ENCODE measurements at places on chromosomes 1 and 21.

DNA sequence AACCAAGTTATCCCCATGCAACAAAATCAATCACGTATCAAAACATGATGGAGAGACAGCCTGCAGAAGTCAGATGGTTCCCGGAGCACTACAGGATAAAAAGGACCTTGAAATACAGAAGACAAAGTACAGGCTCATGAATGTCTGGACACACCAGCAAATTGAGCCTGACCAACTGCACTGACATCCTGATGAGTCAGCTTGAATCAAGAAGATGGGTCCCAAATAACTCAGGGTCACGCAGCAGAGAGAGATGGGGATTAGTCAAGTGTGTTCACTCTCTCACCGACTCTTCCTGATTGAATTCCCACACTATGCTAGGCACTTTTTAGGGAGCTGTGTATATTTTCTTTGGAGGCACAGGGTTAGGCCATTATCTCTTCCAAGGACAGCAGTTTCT lies 71.1 kb upstream of the DIRAS3 start:
- no peak for DNase-seq

- no peak for DNase-seq
Observed at GRCh38 chr1:83927701-83928100, 71.2 kb downstream of the TTLL7 start.

DNA sequence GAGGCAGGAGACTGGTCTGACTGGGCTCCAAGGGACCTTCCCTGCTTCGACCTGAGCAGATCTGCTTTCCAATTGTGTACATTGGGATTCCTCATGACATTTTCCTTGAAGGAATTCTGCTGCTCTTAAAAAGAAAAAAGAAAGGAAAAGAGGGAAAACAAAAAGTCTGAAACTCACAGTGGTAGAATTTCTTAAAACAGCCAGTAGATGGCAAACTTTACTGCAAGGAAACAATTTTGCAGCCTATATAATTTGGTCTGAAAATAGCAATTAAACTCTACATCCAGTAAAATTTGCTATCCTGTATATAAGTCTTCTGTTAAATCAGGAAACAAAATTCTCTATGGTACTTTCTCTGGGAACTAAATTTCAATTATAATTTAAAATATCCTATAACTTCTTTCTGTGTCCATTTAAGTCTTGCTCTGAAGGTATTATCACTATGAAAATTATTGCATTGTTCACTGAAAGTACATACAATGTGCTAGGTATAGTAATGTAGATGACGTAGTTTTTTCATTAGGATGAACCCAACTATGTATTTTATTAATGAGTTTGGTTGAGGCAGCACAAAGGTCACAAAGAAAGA lies 59.8 kb downstream of the CRB1 start:
- no peak for DNase-seq

DNA sequence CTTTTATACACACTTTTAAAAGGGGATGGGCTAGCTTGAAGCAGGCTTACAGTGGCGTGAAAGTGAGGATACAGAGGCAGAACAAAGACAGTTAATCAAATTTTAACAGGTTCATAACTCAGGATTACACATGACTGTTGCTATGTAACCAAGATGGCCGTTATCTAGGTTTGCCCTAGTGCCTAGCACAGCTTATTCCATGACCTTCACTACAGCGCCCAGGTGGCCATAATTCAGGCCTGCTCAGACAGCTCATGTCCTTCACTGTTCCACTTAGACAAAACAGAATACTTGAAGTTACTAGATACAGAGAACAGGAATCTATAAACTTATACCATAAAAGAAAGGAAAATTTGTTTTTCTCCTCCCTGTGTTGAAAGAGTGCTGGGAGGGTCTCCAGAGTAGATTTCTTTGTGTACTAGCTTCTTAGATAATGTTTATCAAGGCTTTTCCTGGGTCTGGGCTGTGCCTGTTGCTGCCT lies 6.2 kb upstream of the SPRR2F start:
- no peak for DNase-seq

GRCh38 chr1:66354311-66355201 lies 179.4 kb upstream of the SGIP1 start:
- no peak for DNase-seq

DNA sequence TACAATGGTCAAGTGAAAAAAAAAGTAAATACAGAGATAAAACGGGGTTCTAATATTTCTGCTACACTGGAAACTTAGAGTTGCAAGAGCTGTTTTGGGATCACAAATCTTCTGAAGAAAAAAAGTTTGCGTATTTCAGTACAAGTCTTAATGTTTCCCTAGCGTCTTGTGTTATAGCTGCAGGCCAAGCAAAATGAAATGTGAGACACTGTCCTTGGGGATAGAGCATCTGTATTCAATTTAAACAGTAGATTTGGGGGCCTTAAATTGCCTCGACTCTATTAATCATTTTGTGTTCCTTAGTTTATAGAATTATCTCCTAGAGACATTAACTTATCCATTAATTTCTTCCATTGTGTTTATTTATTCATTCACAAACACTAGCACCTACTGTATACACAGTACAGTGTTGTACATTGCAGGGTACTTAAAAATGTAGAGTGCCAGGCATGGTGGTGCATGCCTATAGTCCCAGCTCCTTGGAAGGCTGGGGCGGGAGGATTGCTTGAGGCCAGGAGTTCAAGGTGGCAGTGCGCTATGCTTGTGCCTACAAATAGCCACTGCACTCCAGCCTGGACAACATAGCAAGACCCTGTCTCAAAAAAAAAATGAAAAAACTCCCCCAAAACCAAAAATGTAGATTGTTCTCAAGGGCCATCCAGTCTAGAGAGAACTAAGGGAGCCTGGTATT lies 7.9 kb downstream of the DISC1 start:
- DNase-seq = no peak

DNA sequence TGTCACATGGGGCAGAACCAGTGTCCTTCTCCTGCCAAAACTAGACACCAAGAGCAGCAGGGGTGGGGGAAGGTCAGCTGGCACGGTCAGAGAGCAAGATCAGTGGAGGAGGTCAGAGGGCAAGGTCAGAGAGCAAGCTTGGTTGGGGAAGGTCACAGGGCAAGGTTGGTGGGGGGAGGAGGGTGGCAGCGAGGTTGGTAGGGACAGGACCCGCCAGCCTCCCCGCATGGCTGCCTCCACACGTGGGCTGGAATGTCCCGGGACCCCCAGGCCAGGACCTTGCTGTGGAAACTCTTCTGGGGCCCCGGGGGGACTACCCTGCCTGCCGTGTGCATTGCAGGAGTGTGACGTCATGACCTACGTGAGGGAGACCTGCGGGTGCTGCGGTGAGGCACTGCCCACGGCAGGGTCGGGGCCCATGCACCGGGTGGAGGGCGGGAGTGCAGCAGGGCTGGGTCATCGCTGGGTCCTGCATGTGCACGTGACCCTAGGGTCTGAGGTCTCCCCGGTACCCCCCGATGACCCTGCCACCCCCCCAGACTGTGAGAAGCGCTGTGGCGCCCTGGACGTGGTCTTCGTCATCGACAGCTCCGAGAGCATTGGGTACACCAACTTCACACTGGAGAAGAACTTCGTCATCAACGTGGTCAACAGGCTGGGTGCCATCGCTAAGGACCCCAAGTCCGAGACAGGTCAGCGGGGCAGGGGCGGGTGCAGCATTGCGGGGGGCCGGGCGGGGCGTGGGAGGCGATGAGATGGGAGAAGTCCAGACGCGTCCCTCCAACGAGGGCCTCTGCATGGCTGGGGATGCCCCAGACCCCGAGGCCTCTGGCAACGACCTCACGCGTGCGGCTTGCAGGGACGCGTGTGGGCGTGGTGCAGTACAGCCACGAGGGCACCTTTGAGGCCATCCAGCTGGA lies 27.3 kb downstream of the COL6A2 start:
- no peak for DNase-seq

GRCh38 chr1:81873946-81874345 lies 73.2 kb downstream of the ADGRL2 start:
- no peak for DNase-seq

DNA sequence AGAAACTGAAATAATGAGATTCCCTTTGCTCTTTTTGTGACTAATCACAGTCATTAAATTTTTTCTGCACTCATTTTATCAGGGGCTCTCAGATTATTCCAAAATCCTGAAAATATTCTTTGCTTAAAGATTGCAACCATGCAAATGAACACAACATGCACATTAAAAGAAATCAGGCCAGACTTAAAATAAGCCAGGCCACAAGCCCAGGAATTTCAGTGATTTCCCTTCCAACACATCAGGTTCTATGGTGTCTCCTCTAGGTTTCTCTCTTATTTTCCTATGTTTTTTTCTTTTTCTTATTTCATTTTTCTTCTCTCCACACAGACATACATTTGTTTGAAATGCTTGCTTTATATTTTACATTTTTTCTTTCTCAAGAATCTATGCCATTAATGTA lies 65.3 kb downstream of the NIBAN1 start:
- no peak for DNase-seq

GRCh38 chr1:53087332-53088285 lies 25.6 kb downstream of the PODN start:
- no peak for DNase-seq

DNA sequence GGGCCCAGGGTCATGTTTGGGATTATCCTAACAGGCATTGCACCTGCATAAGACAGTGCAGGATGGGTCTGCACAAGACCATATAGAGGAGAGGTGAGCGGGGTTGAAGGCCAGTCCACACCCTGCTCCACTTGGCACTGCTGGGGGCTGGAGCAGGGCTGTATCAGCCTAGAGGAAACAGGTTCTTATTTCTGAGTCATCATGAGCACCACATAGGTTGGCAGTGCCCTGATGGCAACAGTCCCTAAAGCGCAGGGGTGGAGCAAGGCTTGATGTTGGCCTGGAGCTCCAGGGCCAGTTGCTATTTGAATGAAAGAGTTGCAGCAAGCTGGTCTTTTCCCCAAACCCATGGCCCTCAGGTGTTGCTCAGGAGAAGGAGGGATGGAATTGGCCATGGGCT lies 29.8 kb upstream of the BMP8B start:
- DNase-seq = no peak

GRCh38 chr1:157985473-157985872 lies 8.0 kb upstream of the KIRREL1 start:
- DNase-seq = no peak

DNA sequence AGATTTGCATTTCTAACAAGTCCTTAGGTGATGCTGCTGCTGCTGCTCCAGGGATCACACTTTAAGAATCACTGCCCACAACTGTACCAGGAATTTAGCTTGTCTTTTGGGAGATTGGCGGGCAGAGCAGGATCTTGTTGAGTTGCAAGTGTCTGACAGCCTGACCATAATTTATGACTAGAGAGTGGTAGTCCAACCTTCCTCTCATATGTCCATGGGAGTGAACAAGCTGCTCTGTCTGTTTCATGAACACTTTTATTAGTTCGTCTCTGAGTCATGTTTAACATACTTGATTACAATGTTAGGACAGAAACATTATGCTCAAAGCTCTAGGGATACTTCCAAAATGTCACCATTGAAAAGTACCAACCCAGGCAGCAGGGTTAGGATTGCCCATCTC lies 169.6 kb downstream of the TGFB2 start:
- no peak for DNase-seq

GRCh38 chr1:213533125-213533524 lies 454.6 kb upstream of the PROX1 start:
- no peak for DNase-seq

GRCh38 chr1:75980972-75981897 lies 49.0 kb upstream of the ASB17 start:
- DNase-seq = no peak

DNA sequence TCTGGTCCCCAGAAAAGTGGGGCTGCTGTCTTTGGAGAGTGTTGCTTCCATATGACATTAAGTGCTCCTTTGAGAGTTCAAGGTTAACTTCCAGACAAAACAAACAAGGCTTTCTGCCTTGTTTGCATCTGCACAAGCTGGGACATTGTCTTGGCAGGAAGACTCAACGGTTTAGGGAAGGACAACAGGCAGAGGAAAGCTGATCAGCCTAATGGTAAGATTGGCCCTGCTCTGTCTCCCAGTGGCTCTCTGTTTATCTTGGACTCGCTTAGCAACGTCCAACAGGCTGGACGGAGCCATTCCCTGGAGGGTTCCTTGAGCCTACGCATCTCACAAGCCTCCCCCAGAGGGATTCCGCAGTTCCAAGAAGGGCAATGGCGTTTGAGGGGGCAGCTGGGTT lies 62.2 kb upstream of the SLC44A3 start:
- DNase-seq = no peak

DNA sequence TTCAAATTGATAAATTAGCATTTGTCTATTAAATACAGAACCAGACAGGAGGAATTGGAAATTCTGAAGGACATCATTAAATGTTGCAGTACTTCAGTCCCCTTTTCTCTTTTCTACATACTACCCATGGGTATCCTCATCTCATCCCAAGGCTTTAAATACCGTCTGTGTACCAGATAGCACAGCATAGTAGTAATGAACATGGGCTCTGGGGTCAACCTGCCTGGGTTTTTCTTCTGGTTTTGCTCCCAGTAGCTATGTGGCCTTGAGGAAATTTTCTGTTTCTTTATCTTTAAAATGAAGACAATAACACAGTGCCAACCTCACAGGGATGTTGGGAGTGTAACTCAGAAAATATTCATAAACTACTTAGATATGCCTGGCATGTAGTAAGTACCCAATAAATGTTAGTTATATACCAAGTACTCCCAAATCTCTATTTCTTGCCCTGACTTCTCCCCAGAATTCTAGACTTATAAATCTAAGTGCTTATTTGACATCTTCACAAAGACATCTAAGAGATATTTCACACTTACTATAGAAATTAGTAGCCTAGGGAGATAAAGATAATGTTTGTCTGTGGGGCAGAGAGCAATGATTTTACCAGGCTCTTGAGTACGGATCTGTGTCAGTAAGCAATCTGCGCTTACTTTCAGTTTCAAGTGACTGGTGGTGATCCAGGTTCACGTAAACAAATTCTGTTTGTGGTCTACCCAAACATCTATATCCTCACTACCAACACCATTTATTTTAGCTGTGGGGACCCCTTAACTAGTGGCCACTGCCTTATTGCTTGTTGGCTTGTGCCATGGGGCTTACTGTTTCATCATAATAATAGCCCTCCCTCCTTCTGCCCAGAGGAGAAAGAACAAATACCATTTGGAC lies 37.3 kb downstream of the VANGL2 start:
- DNase-seq = no peak

- no peak for DNase-seq
Observed at GRCh38 chr21:14541841-14542490, 4.1 kb downstream of the SAMSN1 start.

DNA sequence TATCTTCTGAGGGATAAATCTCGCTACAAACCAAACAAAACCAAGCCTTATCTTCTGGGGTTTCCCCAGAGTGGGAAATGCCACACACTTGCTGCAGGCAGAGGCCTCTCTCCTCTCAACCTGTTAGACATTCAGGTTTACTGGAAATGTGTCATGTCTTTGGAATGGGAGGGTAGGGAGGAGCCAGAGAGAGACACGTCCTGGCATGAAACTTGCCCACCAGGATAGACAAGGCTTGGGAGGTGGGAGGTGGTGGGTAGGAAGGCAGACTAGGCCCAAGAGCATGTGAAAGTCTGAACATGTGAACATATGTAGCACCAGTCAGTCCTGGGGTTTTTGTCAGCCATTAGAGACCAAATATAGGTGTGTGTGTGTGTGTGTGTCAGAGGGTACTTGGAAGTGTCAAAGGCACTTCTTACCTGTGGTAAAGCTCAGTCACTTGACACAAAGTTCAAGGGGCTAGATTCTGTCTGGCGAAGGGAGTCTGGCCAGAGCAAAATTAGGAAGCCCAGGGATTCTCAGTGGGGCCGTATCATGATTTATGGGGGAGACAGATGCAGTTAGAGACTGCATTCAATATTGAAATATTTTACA lies 32.4 kb upstream of the PIGC start:
- DNase-seq = no peak
